ENCODE measurements at places on chromosomes 3 and 15. TPM values are rescaled to one million over a fixed set of nuclear protein-coding genes. Genes with fewer than 3 reads are reported as not detected.
A peak's percentile ranks its signal among the peaks of the same experiment; 100 is the strongest.

DNA sequence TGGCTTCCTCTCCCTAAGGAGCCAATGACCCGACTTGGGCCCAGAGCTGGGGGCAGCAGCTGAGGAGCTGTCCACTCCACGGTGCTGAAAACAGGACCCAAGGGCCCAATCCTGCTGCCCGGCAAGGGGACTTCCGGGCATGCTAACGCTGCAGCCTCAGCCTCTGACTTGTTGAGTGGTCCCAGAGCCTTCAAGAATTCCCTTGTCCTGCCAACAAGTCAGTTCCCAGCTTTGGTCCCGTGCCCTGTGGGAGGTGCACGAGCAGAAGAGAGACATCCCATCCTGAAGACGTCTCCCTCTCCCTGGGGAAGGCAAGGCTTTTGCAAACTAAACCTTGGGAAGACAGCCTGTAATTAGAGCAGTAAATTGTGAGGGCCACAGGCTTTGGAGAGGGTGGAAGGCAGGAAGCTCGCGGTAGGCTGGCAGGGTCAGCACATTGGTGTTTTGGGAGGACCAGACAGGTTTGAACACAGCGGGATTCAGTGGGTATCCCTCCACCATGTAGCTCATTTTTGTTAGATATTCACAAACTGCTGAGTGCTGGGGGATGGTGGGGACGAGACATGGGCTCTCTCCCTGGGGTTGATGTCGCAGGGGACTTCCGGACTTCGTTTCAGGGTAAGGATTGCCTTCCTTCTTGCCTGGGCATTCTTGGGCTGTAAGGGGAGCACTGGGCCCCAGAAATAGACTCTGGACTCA lies 29.8 kb upstream of the PRR23E start:
- DNase-seq: peak; percentile 64

The TGM4 gene
- total RNA-seq: not detected

The FAM81A gene
- 1.7 TPM for total RNA-seq

GRCh38 chr15:74858369-74858740 lies 14.8 kb downstream of the SCAMP2 start:
- DNase-seq: no peak

The TEX9 gene
- 2.4 TPM for total RNA-seq

The TRPC1 gene
- 27.9 TPM for total RNA-seq

DNA sequence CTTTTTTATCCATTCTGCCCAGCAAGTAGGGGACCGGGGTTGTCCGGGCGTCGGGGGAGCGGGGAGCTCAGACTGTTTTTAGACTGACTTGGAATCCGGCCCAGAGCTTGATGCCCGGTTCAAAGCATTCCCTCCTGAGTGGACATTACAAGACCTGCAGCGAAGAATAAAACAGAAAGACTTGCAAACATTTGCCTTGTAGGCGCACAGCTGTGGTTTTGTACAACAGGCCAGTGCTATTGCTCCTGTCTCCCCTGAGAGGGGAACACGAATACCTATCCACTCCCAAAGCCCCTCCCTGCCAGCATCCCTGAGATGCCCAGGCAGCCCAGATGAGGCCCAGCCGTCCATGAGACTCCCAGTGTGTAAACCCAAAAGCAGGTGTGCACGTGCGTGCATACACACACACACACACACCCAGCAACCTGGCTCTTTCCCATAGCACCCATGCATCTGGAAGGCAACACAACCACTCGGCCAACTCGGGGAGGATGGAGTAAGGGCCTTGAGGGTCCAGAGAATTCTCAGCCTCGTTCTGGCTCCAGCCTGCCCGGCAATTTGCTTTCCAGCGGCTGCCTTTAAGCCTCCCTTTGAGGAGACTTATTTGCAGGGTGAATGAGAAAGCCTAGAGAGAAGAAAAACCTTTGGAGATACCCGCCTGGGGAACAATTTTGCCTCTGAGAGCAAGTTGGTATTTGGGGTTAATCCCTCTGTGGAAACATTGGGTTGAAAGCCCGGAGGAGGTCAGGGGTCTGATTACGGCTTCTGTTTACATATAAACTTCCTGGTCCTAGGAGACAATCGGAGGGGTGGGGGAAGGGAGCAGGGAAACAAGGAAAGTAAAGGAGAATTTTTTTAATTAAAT lies 161.0 kb upstream of the HES1 start:
- no peak for DNase-seq

The STXBP5L gene
- 0.29 TPM for total RNA-seq

DNA sequence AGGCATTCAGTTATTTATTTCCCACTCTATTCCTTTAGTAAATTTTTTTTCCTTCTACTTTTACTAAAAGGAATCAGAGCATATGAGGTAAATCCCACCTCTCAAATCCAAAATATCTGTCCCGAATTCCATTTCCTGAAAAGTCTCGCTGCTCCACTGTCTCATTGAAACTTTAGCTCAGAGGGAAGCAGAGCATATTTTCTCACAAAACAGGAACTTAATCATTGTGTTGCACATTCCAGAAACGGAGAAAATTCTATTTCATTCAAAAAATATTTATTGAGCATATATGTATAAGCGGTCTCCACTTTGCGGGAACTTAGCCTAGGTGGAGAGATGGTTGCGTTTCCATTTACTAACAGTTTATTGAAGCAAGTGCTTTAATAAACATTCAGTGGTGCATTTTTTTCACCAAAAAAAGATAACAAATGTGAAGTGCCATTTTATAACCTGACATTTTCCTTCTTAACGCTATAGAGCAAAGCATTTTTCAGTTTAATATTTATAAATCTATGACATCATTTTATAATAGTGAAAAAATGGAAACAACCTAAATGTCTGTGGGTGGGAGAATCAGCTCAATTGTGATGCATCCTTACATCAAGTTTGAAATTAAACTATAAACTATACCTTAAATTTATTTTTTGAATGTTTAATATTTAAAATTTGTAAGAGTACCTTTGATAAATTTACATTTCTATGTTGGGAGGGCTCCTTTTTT lies 67.2 kb upstream of the CSTA start:
- no peak for DNase-seq

The FBXW12 gene
- not detected for total RNA-seq

The TEX55 gene
- total RNA-seq: not detected

DNA sequence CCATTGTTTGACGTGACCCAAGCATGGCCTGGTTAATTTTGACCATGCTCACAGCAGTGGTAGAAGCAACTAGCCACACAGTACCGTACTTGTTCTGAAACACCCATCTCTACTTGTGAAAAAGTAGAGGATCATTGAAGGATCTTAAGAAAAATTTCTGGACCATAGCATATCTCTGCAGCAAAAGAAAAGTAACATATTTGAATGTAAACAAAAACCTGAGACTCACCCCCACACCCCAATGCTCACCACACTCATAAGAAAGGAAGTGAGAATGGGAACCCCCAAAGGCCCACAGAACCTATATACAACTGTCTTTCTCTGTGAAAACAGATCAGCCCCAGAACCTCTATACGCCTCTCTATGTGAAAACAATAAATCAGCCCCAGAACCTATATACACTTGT lies 33.8 kb upstream of the TFRC start:
- DNase-seq: no peak

The LXN gene
- total RNA-seq: 59.3 TPM

DNA sequence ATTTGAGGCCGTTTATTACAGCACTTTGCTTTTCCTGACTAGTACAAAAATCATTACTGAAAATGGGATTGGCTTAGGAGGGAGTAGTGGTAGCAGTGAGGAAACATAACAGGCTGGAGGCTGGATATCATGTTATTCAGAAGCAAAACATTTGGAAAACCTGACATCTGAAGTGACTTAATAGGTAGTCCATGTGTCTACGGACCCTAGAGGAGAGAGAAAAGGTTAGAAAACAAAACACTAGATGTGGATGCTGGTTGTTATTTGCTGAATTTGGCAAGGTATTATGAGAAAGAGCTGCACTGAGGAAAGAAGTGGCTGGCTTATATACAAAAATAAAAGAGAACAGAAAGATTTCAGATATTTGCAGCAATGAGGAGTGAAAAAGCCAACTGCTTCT lies 139.9 kb downstream of the MEX3B start:
- DNase-seq: no peak

- no peak for DNase-seq
Observed at GRCh38 chr3:120489421-120489820, 38.6 kb upstream of the FSTL1 start.

DNA sequence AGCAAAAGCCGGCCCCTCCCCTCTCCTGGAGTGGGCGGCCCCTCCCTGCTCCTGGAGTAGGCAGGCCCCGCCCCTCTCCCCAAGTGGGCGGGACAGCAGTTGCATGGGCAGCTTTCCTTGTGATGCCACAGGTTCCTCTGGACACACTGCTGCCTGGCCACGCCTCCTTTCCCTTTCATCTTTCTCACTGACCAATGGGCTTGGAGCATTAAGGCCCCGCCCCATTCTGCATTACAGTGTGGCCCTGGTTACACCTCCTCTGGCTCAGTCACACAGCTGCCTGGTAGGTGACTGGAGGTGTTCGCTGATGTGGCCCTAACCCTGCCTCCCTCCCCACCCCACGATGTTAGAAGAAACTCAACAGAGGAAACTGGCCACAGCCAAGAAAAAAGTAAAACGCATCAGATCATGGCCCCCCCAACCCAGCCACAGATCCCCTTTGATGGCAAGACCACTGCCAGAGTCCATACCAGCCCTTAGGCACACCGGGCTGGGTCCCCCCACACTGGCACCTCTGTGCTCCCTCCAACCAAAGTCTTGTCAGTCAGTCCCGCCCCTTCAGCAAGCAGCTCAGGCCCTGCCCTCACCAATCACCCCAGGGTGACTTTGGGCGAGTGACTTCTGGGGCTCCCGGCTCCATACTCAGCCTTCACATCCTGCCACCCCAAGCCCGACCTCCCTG lies 84.3 kb downstream of the ADAMTS7 start:
- no peak for DNase-seq

DNA sequence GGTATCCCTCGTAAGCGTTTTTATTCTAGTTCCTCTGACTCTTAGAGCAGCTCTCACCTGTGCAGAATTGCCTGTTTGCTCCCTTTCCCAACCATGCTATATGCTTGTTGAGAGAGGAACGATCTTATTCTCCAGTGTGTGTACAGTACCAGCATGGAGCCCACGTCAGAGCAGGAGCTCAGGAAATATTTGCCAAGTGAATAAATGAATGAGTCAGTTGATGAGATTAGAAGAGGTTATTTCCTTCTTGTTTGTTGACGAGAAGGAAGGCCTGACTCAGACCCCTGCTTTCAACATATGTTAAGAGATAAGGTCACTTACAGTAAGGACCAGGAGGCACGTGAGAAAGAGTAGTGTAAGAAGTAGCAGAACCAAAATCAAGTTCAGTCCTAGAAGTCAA lies 106.3 kb upstream of the ABHD17C start:
- no peak for DNase-seq

GRCh38 chr3:151075869-151076562 lies 9.4 kb upstream of the MED12L start:
- DNase-seq: no peak

- no peak for DNase-seq
Observed at GRCh38 chr3:170355738-170356595, 1.5 kb upstream of the SKIL start.

DNA sequence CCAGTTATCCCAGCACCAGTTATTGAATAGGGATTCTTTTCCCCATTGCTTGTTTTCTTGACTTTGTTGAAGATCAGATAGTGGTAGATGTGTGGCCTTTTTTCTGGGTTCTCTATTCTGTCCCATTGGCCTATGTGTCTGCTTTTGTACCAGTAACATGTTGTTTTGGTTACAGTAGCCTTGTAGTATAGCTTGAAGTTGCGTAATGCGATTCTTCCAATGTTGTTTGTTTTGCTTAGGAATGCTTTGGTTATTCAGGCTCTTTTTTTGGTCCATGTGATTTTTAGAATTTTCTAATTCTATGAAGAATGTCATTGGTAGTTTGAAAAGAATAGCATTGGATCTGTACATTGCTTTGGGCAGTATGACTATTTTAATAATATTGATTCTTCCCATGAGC lies 94.3 kb upstream of the CHMP2B start:
- no peak for DNase-seq

- DNase-seq: no peak
Observed at GRCh38 chr15:51497806-51498205, 124.8 kb downstream of the DMXL2 start.

GRCh38 chr15:51195459-51195858 lies 100.8 kb upstream of the TNFAIP8L3 start:
- no peak for DNase-seq

DNA sequence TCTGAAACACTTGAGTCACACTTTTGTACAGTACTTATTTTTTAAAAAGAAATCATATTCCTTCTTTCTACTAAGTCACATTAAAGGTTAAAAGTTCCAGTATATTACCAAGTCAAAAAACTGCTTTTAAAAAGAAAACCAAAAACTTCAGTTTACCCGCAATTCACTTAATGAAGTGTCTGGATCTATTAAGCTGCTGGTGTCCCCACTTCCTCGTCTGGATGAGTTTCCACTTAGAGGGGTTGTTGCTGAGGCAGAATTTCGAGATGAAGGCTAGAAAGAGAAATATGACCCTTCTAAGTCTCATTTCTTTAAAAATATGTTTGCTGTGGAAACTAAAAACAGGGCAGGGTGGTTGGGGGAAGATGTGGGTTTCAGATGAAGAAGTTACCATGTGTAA lies 79.7 kb downstream of the LRRFIP2 start:
- DNase-seq: no peak

The LRRC34 gene
- total RNA-seq: 4.8 TPM

GRCh38 chr3:158463556-158463955 lies 107.4 kb upstream of the MLF1 start:
- no peak for DNase-seq

The C2CD4A gene
- not detected for total RNA-seq

Measured in posterior vena cava (tissue), 2 donors.